ENCODE measurements at places on chromosomes 1 and 21.

DNA sequence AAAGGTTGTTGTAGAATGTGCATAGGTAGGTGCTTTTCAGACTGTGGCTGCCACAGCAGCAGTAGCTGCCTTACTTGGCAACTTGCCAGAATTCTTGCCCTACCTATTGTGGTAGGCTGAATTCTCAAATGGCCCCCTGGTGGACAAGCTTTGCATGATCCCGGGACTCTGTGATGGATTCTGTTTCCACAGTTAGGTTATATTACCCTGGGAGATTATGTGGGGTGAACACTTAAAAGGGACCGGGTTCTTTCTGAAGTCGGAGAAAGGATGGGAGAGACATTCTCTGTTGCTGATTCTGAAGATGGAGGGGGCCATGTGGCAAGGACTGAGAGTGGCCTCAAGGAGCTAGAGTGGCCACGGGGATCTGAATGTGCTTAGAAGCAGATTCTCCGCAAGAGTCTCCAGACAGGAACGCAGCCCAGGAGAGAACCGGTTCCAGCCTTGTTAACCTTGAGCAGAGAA lies 32.1 kb upstream of the KCNE1 start:
- peak; percentile 70 for DNase-seq

DNA sequence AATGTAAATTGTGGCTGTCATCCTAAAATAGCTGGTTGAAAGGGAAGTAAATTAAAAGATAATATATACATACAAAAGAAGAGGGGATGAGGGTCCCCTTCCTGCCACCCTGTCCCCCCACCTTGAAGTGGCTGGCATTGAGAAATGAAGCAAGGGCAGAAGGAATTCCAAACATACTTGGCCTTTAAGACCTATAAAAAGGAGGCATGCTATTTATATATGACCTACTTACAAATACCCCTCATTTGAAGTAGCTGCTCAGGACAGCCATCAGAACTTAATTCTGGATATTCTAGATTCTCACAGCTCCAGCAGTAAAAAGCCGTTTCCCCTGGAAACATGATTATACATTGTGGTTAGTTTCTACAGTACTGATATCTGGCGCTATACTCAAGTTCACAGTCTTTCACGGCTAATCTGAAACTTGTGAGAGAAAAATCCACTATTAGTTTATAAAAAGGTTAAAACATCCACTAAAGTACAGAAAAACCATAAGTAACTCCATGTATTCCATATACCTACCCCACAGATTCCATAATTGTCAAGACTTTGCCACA lies 9.6 kb upstream of the MAP10 start:
- DNase-seq, result no peak

DNA sequence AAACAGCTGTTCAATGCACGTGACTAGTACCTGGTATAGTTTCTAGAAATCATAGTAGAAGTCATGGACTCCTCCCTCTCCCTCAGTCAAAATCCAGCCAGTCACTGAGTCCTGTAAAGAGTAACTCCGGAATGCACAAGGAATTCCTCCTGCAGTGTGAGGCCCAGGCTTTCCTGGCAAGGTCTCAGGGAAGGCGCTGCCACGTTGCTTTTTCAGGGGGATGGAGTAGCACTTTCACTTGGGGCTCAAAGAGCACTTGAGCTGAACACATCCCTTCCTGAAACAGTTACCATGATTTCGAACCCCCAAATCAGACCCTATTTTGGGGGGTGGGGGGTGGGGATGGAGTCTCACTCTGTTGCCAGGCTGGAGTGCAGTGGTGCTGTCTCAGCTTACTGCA lies 26.4 kb upstream of the LRRC8D start:
- DNase-seq, result no peak

DNA sequence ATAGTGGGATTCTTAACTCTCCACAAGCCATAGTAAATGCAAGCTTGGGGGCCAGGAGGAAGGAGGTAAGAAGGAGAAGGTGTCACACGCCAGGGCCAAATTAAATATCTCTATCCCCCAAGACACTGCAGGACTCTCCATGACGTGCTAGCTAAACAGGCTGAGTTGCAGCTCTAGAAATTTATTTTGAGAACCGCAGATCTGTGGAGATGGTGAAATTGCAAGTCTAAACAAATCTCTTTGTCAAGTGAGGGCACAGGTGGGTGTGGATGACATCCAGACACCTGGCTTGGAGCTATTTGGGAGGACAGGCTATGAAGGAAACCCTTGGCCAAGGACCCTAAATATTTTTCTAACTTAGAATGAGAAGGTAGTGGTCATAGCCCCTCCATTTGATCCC lies 39.5 kb upstream of the USP1 start:
- DNase-seq, result no peak

DNA sequence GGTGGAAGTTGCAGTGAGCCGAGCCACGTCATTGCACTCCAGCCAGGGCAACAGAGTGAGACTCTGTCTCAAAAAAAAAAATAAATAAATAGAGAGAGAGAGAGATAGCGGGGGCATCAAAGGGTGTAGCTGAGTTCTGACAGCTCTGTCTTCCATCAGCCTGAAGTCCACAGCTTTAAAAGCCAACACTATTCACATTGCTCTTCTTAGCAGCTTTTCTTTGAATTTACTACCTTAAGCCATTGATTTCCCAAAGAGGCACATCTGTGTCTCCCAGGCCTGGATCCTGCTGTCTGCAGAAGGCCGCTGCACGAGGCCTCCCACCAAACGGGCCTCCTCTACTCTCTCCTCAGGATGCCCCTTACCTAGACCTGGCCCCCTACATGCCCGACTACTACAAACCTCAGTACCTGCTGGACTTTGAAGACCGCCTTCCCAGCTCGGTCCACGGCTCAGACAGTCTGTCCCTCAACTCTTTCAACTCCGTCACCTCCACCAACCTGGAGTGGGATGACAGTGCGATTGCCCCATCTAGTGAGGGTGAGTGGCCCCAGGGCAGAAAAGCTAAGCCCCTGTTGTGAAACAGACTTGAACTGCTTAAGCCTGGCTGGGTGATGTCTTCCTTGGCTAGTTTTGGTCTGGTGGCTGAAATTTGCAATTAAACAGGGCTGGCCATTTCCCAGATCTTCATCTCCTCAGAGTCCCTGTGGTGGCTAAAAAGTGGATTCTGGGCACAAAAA lies 16.5 kb upstream of the SLC25A34 start:
- DNase-seq, result no peak

GRCh38 chr1:172883844-172884243 lies 166.9 kb downstream of the TNFSF18 start:
- DNase-seq, result no peak

DNA sequence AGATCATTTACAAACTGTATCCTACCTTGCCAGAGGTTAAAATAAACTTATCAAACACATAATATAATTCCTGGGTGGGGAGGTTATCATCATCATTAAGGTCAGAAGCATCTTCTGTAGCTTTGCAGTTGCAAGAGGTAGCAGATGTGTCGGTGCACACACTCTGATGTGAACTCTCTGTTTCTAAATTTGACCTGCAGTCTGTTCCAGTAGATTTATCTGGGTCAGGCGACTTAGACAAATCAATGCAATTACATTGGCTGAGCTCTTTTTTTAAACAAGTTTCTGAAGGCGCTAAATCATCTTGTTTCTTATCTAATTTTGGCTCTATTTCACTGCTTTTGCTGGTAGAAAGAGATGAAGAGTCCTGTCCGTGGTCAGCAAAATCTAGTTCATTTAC lies 70.4 kb downstream of the PRPF38A start:
- no peak for DNase-seq

DNA sequence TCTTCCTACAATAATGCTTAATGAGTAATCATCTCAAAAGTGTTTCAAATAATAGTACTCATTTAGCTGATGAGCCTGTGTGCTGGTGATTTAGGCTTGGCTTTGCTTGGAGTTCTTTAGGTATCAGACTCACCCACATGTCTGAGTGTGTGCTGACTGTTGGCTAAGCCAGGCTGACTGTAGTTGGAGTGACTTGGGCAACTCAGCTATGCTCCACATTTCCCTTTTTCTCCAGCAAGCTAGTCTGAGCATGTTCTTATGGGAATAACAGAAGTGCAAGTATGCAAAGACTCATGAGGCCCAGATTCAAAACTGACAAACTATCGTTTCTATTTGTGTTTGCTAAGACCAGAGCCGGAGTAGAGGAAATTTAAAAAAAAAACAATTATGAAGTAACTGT lies 99.0 kb upstream of the ADGRL4 start:
- DNase-seq, result no peak

DNA sequence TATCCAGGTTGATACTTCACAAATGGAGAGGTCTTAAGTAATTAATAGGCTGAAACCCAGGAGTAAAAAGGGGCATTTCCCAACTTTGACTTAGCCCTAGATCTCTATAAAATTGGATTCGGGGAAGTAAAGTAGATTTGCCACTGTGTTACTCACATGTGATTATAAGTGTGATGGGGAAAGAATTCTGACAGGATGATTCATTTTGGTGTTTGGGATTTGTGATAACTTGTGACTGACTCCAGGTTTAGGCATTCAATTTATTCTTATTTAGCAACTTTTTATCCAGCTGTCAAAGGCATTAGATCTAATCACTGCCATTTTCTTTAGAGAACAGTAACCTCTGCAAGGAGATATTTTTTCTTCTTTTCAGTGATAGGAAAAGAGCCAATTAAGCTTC lies 175.5 kb downstream of the ASTN1 start:
- DNase-seq, result no peak

DNA sequence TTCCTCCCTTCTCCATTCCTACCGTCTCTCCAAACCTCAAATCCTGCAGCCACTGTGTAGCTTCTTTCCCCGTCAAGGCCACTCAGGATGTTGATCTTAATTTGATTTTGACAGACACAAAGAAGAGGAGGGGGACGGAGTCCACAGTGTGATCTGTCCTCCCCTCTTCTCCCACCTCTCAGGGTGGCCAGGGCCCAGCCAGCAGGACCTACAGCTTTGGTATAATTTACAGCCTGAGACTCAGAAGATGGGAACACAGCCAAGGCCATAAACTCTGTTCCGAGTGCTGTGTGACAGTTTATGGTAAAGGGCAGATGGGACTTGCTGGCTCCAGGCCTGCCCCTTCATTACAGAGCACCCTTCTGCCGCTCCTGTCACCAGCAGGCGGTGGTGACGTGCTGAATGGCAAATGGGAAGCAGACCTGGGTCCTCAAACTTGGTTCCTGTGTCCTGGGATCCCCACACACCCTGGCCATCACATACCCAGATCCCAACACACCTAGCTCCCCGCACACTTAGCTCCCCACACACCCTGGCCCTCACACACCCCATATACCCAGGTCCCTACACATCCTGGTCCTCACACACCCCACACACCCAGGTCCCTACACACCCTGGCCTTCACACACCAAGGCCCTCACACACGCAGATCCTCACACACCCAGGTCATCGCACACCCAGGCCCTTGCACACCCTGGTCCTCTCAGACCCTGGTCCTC lies 71.6 kb downstream of the CD2 start:
- no peak for DNase-seq

GRCh38 chr1:205317311-205317917 lies 4.1 kb downstream of the NUAK2 start:
- no peak for DNase-seq

- DNase-seq, result no peak
Measured at GRCh38 chr1:221286399-221286798, 407.2 kb downstream of the HLX start.

DNA sequence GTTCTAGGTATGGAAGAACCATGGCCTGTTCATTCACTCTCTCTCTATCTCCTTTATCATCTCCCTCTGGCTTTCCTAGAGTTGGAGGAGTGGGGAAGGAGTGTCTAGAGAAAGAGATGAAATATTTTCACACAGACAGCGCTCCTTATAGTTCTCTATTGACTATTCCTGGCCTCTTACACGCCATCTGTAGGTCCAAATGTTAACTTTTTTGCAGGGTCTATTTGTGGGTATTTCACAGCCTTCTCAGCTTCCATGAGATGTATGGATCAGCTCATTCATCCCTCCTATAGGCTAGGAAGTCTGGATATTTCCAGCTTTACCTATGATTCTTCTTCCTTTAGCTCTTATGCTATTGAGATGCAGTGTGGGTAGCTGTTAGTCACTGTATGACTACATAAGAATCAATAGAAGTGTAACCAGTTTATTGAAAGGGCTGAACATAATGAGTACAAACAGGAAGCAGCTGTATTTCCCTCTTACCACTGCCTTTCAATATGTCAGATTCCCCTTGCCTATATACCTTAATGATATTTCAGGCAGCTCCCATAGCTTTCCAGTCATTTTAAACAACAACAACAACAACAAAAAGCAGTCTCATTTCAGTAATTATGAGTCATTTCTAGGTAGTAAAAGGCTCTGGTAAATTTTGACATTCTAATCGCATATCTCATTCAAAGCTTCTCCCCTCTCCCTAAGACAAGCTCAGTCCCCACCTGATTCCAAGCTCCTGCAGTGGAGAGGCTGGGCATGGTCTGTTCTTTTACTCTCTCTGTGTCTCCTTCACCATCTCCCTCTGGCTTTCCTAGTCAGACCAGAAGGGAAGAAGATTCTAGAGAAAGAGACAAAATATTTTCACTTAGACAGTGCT lies 149.5 kb downstream of the TTLL7 start:
- DNase-seq, result no peak

- no peak for DNase-seq
Measured at GRCh38 chr1:218250492-218250891, 34.6 kb upstream of the RRP15 start.

DNA sequence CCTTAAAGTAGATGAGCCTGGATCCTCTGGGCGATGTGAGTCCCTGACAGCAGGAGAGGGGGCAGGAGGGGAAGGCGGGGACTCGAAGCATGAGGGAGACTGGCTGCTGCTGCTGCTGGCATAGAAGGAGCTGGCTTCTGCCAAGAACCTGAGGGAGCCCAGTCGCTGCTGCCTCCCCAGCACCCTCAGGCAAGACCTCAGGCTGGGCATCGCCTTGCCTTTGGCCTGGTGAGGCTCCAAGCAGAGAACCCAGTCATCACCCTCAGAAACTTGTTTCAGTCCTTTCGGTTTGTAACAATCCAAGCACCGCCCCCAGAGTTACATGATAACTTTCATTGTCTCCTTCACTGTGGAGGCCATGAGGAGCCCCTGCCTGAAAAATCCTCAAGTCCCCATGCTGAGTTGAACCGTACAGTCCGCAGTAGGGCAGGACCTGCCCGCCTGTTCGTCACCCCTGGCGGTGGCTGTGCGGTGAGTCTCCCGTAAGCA lies 38.8 kb downstream of the POFUT2 start:
- no peak for DNase-seq

- no peak for DNase-seq
Measured at GRCh38 chr1:209486861-209487593, 96.5 kb upstream of the CAMK1G start.

DNA sequence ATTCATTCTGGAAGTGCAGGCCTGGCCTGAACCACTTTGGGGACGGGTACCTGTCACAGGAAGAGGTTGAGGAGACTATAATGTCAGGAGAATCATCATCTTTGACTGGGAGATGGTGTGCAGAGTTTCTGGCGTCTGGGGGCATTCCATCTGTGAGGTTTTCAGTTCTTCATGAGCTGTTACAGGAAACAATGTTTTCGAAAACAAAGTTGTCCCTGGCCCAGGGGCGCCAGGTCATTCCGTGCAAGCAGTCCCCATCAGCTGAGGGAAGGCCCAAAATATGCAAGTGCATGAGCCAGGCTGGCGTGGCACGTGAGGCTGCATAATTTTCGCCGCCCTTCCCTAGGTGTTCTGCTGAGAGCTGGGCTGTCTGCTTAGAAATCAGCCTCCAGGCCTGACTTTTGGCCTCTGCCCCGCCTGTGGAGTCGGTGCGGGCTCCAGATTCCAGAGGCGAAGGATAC lies 68.4 kb upstream of the ATP5PO start:
- DNase-seq, result no peak

All from pulmonary artery endothelial cell (primary cell).